Left cardiac atrium (tissue), 4 donors: ENCODE measurements at places on chromosomes 6 and 20. TPM values are rescaled to one million over a fixed set of nuclear protein-coding genes. Genes with fewer than 3 reads are reported as not detected.
A peak's percentile ranks its signal among the peaks of the same experiment; 100 is the strongest.

Gene E2F3
- total RNA-seq, result 4.8 TPM

Gene C20orf202
- total RNA-seq, result 0.24 TPM

Gene THBS2
- total RNA-seq, result 22.7 TPM

Gene CRISP2
- total RNA-seq, result not detected

GRCh38 chr20:63897978-63898561, 3.1 kb downstream of the DNAJC5 start:
- no peak for DNase-seq

- no peak for DNase-seq
Measured at GRCh38 chr6:42834056-42834455, 45.4 kb upstream of the RPL7L1 start.

DNA sequence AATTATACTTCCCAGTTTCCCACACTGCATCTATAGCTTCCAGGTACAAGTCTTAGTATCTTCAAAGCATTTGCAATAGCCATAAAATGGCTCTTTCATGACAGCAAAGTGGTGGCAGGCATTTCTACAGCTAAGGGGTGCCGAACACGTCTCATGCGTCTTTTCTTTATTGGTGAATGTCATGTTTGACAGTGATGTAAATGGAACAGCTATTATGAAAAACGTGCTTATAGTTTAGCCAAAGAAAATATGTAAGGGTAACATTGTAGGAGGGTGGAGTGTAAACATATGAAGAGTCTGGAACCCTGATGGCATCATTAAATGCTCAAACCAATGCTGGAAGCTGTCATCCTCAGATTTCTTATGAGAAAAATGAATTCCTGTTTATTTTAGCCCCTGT, 37.9 kb downstream of the COL11A2 start:
- DNase-seq, result no peak

GRCh38 chr6:75081921-75082320, 123.9 kb downstream of the COL12A1 start:
- DNase-seq, result no peak

DNA sequence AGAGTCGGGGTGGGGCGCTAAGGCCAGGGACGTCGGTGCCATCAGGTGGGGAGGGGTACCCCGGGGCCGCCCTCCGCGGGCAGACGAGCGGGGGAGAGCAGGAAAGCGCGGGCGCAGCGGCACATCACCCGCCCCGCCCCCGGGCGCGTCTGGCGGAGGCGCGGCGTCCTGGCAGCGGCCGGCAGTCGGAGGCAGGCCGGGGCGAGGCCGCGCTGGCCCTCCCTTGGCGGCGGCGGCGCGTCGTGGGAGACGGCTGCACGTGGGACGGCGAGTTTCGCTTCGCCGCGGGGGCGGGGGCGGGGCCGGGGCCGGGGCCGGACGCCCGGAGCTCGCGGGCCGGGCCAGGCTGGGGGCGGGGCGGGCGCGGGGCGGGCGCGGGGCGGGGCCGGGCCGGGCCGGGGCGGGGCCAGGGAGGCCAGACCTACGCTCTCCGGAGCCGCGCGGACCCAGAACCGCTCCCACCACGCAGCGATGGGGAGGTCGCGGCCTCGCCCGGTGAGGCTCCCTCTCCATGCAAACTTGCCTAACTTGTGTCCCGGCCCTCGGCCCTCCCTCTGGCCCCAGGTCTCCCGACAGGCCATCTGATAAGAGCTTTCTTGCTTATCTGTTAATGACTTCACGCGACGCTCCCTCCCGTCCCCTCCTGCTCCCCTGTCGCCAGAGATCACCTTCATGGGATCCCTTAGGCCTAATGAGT, 12.5 kb downstream of the ITPR3 start:
- DNase-seq, result peak; percentile 81

- no peak for DNase-seq
Measured at GRCh38 chr6:33967966-33968724, 164.3 kb upstream of the MLN start.

DNA sequence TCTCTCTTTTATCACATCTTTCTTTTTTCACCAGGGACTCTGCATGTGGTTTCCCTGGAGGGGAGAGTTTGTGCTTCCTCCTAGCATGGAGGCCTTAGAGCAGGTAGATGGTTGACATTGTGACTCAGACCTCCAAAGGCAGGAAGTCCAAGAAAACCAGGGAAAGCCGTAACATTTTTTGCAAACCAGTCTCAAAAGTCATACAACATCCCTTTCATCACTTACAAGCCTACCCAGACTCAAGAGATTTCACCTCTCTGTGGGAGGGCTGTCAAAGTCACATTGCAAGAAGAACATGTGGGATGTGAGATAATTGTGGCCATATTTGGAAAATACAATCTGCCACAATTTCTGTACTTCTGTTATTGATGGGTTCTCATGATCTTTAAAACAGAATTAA, 46.2 kb downstream of the SNRNP48 start:
- DNase-seq, result no peak

DNA sequence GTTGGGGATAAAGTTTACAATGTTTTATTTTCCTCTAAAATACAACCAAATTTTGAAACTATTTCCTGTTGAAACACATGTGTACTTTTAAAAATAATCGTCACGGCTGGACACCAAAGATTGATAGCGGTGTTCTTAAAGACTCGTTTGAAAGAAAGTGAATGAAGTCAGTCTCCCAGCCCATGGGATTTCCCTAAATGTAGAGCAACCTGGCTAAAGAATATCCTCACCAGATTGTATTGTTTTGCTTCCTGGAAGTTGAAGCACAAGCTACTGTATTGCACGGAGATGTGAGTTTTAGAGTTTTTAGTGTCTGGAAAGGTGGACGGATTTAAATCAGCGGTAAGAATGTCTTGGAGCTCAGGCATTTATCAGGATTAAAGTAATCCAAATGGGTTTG, 189.5 kb downstream of the THBS2 start:
- no peak for DNase-seq

- DNase-seq, result no peak
Measured at GRCh38 chr6:116191881-116192280, 62.0 kb downstream of the TSPYL4 start.

DNA sequence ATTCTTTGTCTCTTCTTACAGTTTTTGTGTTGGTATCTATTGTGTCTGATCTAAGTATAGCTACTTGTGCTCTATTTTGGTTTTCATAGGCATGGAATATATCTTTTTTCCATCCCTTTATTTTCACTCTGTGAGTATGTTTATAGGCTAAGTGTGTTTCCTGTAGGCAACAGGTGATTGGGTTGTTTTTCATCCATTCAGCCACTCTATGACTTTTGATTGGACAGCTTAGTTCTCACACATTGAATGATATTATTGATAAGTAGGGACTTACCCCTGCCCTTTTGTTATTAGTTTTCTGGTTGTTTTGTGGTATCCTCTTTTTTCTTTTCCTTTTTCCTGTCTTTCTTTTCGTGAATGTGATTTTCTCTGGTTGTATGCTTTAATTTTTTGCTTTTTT, 67.9 kb downstream of the MLIP start:
- no peak for DNase-seq

- DNase-seq, result peak; percentile 22
Measured at GRCh38 chr6:143140767-143141166, 80.1 kb downstream of the AIG1 start.

GRCh38 chr6:49499126-49499525, 597 bp upstream of the GLYATL3 start:
- DNase-seq, result no peak
